RKO (cell line): ENCODE measurements at places on chromosomes 2 and 18.

DNA sequence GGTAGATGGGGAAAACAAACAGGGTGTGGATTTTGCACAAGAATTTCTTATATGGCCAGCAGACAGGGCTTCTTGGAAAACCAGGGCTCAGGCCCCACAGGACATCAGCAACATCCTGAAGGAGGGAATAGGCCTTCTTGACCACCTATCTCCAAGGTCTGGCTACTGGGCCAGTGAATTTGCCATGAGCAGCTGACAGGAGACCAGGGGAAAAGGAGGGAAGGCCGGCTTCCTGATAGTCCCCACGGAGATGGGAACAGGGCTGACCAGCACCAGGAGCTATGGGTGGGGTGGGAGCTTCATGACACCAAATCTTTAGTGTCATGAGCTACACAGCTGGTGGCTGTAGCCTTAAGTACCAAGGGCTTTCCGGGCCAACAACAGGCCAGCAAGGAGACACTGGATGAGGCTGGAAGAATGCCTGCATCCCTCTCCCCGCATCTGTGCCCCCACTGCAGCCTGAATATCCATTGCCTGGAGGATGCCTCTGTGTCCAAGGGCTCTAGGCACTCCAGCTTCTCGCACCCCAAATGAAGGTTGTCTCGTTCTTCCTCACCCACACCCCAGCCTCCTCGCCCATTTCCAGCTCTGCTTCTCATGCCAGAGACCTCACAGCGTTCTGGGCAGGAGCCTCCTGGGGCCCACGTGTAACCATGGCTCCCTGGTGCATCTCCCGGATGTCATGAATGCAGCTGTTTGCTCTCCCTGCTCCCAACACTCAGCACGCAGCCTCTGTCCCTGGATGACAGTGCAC, 74.8 kb downstream of the EMX1 start:
- DNase-seq = no peak

DNA sequence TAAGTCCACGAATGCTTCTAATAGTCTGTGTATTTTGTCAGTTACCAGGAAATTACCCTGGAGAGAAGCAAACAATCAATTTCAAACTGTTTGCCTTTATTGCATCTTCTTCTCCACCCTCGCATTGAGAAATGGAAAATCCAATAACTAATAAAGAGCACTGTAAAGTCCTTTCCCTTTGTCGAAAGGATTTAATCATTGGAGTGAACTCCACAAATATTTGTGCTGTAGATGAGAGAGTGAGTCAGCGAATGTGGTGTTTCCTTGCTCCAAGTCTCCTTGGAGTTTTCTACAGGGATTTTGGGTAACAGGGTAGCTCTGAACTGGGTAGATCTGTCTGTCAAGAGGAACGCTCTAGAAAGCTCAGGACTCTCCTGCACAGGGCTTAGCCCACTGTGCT, 240.2 kb downstream of the KCNS3 start:
- DNase-seq = no peak

DNA sequence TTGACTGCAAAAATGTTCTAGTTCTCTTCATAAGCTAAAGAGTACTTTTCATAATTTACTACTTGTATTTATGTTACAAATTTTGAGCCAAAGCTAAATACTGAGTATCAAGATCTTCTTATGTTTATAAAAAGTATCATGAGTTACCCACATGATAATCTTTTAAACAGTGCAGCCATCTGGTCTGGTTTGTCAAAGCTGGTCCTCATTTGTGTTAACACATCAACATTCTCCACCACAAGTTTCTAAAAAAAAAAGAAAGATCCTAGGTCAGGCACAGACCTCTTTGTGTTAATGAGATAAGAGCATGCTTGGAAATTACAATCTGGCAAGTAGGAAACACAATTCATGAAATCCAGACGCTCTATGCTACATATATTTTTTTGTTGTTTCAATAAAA, 75.5 kb upstream of the FRZB start:
- DNase-seq = no peak

DNA sequence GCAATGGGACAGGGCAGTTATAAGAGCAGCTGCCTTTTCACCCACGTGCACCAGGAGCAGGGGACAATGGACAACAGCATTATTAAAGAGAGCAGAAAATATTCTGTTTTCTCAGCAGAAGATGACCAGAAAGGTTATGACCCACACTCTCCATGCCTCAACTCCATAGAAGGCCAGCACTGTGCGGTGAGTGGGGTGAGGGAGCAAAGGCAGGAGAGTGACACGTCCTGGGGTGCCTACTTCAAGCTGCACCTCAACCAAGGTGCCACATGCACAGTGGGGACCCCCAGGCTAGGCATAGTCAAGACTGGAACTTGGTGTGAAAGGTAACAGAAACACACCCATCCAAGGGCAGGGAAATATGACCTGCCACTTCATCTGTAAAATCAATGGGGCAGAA, 50.4 kb downstream of the POLR1A start:
- DNase-seq = no peak

DNA sequence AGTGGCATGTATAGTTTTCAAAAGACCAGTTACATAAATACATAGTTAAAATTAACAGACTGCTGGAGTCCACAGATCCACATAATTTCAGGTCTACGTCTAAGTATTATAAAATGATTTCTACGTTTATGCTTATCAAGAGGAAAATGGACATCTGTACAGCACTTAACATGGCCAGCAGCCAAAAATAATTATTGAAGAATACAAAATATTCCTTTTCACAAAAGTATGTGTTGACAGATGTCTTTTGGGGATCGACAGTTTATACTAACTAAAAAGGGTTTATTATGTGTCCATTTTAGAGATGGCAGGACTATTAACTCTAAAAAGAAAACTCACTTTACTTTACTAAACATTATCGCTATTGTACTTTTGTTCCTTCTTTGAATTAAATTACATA, 112.9 kb upstream of the RNU4ATAC start:
- no peak for DNase-seq

GRCh38 chr2:206202446-206202845, 42.8 kb downstream of the EEF1B2 start:
- no peak for DNase-seq

- peak; percentile 12 for DNase-seq
These were observed 24.4 kb downstream of the CNOT11 start for GRCh38 chr2:101277111-101277510.

- DNase-seq = peak; percentile 74
These were observed 29.5 kb downstream of the PAX8 start for GRCh38 chr2:113248997-113249770.

DNA sequence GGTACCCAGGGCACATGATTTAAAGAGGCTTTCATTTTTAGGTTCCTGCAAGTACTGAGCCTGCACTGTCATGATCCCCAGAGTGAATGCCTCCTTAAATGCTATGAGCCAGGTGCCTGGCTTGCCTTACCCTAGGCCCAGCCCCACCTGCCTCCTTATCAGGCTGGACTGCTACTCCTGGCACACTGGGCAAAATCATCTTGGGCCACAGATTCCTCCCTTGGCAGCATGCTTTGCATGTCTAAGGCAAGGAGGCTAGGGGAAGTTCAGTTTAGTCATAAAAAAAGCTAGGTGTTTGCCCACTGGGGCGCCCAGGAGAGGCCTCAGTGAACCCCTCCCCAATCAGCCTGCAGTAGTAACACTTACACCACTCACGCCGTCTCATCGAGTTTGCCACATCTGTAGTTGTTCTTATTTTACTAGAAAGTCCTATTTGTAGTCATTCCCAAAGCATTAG, 45.1 kb downstream of the LBH start:
- DNase-seq = no peak

DNA sequence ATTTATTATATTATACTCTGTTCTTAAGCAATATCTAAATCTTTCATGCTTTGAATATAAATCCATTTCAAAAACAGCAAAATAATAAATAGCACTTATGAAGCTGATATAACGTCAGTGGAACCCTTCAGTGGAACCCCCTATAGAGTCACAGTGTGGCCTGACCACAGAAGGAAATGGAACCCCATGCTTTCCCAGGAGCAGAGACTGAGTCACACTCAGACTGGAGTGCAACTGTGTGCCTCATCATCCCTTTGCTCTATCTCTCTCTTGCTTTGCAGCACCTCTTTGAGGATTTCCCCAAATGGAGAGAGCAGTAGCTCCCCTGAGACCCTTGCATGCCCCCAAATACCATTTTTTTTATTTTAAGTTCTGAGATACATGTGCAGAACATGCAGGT, 13.1 kb downstream of the NXPH2 start:
- peak; percentile 41 for DNase-seq

- DNase-seq = no peak
These were observed 69.2 kb upstream of the GLI2 start for GRCh38 chr2:120666433-120666832.

GRCh38 chr2:37637190-37637860, 34.1 kb downstream of the CDC42EP3 start:
- no peak for DNase-seq

- no peak for DNase-seq
These were observed 353.1 kb downstream of the RND3 start for GRCh38 chr2:150134223-150134857.

DNA sequence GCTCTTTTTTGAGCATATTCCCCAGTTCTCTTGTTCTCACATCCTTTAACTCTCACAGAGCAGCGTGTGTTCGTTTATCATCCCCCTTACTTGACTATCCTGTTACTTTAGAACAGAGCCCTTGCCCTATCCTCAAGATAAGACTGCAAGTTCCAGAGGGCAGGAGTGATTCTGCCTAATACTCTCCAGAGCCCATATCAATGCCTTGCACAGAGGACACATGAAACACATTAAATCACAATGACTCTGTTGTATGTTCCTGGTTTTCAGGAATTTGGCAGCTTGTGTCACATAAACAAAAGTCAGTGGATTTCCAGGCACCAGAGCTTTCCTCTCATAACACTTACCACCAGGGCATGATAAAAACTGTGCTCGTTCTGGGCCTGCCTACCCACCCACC, 156.7 kb downstream of the RNF144A start:
- no peak for DNase-seq

DNA sequence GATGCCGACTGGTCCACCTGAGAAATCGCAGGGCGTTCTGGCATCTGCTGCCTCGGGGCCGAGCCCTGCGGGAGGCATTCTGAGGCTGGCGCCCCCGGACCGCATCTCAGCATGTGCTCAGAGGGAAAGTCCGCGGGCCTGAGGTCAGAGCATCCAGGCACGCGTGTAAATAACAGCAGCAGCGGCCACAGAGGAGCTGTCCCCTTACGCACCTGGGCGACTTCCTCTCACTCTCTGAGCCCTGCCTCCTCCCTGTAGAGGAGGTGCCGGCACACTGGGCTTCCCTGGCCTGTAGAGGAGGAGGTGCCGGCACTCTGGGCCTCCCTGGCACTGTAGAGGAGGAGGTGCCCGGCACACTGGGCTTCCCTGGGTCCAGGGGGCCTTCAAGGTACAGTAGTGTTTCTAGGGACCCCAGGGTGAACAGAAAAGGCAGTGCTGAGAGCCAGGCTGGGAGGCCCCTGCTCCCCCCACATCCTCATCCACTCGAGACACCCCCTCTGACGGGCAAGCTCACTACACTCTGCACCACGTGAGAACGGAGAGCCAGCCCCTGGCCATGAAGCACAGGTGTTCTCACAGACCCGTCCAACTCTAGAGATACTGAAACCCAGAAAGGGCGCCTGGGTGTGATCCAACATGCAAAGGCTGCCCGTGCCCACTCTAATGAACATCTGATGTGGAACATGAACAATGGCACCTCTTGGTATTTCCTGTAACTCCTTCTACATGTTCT, 263.5 kb downstream of the HDAC4 start:
- DNase-seq = no peak

DNA sequence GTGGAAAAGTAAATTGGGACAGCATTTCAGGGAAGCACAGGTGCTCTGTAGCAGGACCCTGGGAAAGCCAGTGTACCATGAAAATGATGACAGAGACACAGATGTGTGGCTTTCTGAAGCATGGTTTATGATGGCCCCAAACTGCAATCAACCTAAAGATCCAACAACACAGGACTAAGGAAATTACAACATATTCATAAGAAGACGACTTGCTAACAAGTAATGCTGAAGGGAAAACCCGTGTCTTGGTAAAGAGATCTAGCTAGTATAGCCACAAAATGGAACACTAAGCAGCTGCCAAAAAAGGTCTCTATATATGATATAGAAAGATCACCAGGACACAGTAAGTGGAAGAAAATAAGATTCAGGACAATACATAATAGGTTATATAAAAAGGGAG, 53.2 kb downstream of the UXS1 start:
- no peak for DNase-seq

DNA sequence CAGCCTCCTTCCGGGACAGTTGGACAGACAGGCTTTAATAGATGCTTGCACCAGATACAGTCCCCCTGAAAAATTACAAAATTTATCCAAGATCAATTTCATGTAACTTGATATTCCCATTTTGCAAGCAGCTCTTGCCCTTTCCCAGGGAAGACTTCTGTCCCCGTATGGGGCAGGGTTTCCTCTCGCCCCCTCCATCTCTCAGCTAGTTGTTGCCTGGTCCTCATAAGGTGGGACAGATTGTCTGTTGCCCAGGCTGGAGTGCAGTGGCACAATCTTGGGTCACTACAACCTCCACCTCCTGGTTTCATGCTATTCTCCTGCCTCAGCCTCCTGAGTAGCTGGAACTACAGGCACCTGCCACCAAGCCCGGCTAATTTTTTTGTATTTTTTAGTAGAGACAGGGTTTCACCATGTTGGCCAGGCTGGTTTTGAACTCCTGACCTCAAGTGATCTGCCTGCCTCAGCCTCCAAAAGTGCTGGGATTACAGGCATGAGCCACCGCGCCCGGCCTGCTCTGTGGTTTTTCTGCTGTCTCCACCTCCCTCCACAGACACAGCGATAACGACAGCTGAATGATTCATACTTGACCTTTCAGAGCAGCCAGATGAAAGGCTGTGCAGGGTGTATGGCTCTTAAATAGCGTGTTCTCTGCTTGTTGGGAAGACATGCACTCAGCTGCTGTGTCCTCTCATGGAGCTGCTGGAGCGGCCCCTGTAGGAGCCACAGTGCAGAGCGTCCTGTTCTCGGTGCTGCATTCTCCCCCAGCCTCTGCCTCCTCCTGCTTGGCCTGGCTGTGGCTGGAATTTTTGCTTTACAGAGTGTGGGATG, 61.4 kb downstream of the TTC39C start:
- DNase-seq = peak; percentile 70

GRCh38 chr2:165436559-165436958, 32.9 kb upstream of the CSRNP3 start:
- DNase-seq = no peak

DNA sequence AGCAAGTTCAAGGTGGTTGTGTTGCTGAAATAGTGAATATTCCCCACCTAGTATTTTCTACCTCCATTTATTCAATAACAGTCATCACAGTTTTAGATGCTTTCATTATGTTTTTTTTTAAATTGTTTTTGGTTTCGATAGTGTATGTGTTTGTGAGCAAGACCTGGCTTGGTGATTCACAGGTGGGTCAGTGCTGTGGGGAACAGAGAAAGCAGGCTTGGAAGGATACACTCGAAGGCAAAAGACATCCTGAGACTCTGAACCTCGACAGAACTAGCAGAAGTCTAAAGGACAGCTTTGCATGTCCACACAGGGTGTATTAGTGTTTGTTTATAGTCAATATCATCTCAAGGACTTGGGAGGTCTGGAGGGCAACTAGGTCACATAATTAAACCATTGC, 551.5 kb downstream of the RIT2 start:
- DNase-seq = no peak

DNA sequence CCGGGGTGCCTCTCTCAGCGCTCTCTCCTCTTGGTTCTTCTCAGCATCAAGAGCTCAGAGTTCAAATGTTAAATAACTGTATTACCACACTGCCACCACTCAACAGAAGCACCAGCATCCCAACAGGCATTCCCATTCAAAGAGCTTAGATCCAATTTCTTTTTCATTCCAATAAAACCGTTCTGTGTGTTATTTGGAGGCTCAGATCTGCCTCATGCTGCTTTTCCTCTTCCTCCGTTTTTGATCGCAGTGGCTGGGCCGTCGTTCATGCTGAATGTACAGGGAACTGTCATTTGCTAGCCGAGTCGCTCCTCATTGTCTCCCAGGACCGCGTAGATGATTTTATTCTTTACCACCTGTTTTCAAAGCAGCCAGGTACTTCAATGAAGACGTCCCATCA, 798.9 kb upstream of the SALL3 start:
- DNase-seq = no peak
